Stimulated activated CD4-positive, alpha-beta T cell treated with anti-CD3 and anti-CD28 coated beads, Interleukin-4, amount 100 ng/mL, for 24 hours (primary cell): ENCODE measurements at places on chromosomes 11 and 22.

DNA sequence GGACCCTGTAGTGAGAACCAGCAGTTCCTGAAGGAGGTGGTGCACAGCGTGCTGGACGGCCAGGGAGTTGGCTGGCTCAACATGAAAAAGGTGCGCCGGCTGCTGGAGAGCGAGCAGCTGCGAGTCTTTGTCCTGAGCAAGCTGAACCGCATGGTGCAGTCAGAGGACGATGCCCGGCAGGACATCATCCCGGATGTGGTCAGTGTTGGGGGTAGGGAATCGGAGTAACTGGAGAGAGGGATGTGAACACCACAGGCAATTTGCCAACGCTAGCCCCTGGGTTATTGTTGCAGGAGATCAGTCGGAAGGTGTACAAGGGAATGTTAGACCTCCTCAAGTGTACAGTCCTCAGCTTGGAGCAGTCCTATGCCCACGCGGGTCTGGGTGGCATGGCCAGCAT is 19.9 kb downstream of the MADD start:
- DNase-seq = no peak

- DNase-seq = no peak
These were observed 399.2 kb downstream of the TBC1D22A start for GRCh38 chr22:47161631-47162030.

DNA sequence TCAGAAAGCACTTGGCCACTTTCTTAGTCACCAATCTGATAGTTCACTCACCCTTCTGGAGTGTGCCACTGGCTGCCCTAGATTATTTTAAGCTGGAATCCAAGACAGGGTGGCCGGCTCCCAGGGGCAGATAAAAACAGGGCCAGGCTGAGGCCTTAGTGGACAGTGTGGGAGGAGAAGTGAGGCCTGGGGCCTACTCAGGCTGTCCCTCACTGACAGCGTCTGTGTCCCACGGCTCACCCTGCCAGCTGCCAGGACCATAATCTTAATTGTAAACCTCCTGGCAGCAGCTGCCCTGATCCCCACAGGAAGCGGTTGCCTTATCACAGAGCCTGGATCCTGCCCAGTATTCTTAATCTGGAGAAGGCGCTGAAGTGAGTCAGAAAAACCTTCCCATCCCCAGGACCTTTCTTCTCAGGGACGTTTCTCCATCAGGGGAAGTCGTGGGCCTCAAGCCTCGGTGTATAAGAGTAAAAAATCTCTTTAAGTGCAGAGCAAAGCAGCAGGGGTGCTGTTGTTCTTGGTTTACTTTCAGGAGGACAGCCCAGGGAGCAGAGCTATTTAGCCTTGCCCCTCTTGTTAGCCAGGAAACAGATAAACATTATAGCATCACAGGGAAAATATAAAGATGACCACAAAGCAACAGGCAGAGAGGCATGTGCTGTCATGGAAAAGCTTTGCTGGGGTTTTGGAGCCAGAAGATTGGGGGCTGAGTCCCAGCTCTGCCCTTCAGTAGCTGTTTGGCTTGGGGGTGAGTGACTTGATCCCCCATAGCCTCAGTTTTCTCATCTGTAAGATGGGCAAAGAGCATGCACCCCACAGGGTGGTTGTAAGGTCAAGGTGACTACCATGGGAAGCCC is 39.6 kb downstream of the TSPAN18 start:
- no peak for DNase-seq

- DNase-seq = no peak
These were observed 17.7 kb upstream of the OLFML1 start for GRCh38 chr11:7467652-7468051.

DNA sequence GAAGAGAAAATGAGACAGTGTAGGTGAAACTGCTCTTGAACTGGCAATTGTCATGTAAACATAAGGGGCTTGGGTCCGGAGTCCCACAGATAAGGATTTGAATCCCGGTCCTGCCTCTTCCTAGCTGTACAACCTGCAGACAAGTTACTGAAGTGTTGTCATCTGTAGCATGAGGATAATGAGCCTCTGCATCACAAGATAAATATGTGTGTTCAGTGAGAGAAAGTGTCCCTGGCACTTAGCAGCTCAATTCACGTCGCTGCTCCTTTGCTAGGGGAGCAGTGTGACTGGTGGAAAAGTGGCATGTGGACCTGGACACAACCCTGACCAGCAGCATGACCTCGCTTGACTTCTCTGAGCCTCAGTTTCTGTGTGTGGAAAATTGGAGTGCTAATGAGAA is 73.7 kb upstream of the NECTIN1 start:
- DNase-seq = no peak
